WTC11 (cell line): ENCODE measurements at places on chromosomes 5 and 9. TPM values are rescaled to one million over a fixed set of nuclear protein-coding genes. Genes with fewer than 3 reads are reported as not detected.

The PHF24 gene
- 0.34 to 0.59 TPM (median 0.53 TPM) in 3 replicates for total RNA-seq

The GARNL3 gene
- total RNA-seq, result 17.8 to 22.4 TPM (median 20.3 TPM) in 3 replicates

The CCNI2 gene
- total RNA-seq, result 1.1 to 1.7 TPM (median 1.6 TPM) in 3 replicates

The NIPAL4 gene
- 0.11 TPM in 1 of 3 replicates, not detected in the others for total RNA-seq

The PNPLA7 gene
- total RNA-seq, result 1.3 to 1.6 TPM (median 1.6 TPM) in 3 replicates

The MAP1B gene
- total RNA-seq, result 65.4 to 95.0 TPM (median 65.7 TPM) in 3 replicates

The NMUR2 gene
- 0.16 TPM in 1 of 3 replicates, not detected in the others for total RNA-seq

The DDX46 gene
- 91.4 to 123 TPM (median 93.1 TPM) in 3 replicates for total RNA-seq

The GABRP gene
- total RNA-seq, result 4.8 to 9.9 TPM (median 9.8 TPM) in 3 replicates

The GABRA6 gene
- not detected in 3 replicates for total RNA-seq

- DNase-seq, result peak; percentile 34
These were observed 51.5 kb upstream of the NKD2 start for GRCh38 chr5:956941-957747.

- DNase-seq, result no peak
These were observed 5.0 kb downstream of the TNIP1 start for GRCh38 chr5:151075698-151076331.

- no peak for DNase-seq
These were observed 171.1 kb downstream of the TAF11L14 start for GRCh38 chr5:17805227-17805825.

GRCh38 chr9:70411930-70412831, 2.3 kb downstream of the KLF9 start:
- DNase-seq, result peak; percentile 39

DNA sequence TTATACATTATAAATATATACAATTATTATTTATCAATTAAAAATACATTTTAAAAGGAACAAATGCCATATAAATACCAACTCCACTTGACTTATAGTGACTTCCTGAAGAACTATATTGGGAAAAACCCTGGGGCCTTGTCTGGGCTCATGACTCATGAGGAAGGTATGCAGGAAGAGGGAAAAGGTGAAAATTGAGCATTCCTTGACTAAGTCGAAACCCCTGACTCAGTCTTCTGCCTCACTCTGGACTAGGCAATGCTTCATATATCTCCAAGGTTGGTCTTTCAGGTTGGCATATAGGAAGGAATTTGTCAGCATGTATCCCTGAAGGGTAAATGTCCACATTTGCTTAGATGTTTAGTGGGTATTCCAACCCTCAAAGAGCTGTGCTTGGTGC, 78.5 kb downstream of the SH3TC2 start:
- DNase-seq, result no peak

- DNase-seq, result no peak
These were observed 43.9 kb downstream of the MACROH2A1 start for GRCh38 chr5:135355169-135355568.

DNA sequence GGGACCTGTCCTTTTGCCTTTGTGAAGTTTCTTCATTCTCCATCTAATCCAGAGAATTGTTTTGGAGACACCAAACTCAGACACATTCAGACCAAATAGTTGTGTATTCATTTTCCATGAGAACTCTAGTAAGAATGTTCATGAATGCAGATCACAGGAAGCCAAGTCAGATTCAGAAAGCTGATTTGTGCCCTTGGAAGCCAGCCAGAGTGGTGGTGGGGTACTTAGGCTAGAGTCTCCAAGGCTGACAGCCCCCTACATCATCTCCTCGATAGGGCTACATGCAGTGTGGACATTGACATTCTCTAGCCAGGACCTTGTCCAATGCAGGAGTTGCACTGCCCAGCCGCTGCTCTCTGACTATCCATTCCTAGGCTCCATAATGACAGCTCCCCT, 137.6 kb downstream of the UGCG start:
- no peak for DNase-seq

- DNase-seq, result no peak
These were observed 75.3 kb downstream of the PTBP3 start for GRCh38 chr9:112258106-112258505.

GRCh38 chr5:161546095-161546469, 443 bp downstream of the GABRB2 start:
- no peak for DNase-seq

DNA sequence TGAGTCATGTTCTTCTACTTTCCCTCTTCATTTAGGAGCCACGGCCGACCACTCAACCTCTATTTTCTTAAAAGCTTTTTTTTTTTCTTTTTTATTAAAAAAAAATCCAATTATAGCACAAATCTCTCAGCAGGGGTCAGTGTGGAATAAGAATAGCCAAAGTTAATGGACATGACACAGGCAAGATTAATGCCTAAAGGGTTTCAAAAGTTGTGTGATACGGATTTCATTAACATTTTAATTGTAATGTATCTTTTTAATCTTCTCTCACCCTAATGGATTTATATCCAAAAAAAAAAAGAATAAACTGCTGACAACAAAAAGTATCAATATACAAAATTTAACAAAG, 5.4 kb downstream of the NACC2 start:
- DNase-seq, result no peak

DNA sequence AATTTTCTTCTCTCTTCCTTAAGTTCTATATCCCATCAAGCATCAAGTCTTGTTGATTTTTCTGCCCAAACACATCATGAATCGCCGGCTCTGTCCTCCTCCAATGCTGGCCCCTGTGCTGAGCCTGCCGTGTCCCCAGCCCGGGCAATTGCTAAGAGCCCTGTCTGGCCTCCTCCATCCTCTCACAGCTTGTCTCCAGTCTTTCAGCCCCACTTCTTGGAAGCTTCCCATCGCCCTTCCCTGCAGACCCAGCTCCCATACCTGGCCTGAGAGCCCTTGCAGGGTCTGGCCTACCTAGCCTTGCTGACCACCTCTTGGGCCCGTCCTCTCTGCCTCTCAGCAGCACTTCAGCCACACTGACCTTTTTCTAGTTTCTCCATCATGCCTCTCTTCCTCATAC, 61.9 kb downstream of the COL15A1 start:
- DNase-seq, result no peak

DNA sequence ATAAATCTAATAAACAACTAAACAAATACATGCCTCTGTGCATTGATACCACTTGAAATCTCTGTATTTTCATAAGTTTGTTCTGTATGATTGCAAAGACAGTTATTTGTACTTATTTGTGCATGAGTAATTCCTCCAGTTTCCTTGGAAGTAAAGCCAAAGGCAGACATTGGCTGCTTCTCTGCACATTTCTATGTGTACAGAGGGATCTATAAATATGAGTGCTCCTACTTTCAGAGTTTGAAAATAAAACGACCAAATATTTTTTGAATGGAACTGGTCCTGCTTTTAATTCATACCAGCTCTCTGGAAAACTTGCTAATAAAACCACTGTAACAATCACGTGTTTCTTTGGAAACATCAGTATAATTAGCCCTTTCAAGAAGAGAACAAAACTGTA, 306.5 kb downstream of the MAN2A1 start:
- no peak for DNase-seq

DNA sequence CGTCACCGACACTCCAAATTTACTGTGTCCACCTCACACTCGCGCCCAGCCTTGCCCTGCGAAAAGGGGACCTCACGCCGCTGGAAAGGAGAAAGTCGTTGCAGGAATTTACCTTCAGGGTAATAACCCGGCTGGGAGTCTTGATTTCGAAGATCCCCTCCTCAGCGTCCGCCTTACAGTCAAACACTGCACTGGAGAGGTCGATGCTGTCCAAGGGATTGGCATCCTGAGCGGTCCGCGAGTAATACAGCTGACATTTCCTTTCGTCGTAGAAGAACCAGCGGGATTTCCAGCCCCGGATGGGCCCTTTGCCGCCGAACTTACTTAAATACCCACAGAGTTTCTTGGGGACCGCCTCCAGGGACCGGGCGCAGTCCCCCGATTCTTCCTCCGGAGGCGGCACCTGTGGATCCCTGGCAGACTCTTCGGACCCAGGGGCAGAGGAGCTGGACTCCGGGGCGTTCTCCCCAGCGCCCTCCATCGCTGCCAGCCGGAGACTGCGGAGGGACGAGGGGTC, 330 bp downstream of the TBC1D2 start:
- DNase-seq, result no peak

- DNase-seq, result no peak
These were observed 4.9 kb upstream of the F2R start for GRCh38 chr5:76710991-76711390.

DNA sequence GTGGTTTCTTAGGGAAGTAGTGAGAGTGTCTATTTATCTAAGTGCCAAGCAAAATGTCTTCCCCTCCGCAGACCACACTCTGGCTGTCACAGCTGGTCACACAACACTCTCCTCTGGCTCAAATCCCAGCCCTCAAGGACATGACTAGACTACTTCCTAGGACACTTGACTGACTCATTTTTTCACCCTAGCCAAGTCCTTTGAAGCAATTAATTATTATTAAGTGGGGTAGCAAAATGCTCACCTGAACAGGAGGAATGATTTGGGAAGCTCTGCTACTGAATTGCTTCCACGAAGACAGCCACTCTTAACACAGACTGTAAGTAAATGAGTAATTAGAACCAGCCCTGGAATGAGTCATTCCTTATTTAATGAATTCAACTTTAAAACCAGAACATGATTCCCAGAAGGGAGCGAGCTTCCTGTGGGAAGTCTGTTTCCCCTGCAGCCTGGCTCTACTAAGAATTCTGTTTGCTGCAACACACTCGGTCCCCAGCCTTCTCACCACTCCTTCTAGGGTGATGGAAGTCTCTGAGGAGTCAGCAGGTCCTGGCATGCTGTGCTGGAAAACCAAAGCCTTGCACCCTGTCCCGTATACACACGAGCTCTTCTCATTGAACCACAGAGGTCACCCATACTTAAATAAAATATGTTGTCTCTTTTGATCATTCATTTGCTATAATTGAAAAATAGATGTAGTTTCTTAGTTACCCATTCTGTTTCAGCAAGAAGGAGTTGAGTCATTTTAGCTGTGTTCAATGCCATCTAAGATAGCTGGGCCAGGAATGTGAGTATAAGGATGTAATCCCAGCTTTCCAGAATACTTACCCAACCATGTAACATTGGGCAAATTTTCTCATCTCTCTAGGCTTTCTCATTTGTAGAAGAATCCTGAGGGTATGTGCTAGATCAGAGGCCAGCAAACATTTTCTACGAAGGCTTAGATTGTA, 218.6 kb upstream of the RASEF start:
- DNase-seq, result no peak

- no peak for DNase-seq
These were observed 44.4 kb downstream of the TNFAIP8 start for GRCh38 chr5:119400245-119400644.

GRCh38 chr5:105506692-105507277, 1944.2 kb upstream of the NUDT12 start:
- DNase-seq, result peak; percentile 38

DNA sequence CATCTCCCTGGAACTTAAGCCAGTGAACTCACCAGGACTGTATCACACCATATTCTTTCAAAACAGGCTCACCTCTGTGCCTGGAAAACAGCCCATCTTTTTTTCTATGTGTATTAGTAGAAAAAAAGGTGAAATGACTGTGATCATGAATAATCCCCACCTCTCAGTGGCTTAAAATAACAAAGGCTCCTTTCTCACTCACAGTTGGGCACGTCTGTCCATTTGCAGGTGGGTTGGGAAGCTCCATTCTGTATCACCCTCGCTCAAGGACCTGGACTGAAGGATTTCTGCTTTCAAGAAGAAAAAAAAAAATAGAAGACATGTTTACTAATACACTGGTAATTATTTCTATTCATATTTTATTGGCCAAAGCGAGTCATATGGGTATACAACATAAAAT, 17.3 kb upstream of the FGF1 start:
- no peak for DNase-seq

DNA sequence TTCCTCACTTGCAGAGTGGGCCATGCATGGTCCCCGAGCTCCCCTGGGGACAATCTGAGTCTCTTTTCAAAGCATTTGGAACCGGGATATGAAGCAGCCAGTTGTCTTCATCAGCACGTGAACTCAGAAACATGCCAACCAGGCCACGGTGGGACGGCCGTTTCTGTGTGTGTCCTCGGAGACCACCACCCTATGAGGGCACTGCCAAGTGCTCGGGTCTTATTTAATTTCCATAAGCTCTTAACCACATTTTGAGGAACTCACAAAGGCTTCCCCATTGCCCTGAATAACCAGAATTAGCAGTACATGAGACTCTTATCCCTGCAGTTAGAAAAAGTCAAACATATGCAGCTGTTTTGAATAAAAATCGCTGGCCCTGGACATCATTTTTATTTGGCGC, 60.1 kb downstream of the OTULIN start:
- DNase-seq, result no peak

DNA sequence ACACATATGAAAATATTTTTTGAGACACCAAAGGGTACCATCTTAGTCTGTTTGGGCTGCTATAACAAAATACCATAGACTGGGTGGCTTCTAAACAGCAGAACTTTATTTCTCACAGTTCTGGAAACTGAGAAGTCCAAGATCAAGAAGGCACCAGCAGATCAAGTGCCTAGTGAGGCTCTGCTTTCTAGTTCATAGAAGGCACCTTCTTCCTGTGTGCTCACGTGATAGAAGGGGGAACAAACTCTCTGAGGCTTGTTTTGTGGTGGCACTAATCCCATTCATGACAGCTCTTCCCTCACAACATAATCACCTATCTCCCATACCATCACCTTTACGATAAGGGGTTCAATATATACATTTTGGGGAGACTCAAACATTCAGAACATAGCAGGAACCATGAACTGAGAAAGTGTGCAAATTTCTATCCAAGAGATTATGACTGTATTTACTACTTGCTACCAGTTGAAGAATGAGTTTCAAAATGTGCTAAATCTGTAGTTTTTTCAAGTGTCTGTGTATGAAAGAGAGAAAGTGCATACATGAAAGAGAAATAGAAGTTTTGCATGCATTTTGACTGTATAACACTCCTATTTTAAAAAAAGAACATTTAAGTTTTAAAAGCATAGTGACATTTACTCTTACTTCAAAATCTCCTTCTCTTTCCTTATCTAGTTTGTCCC, 207.3 kb downstream of the PARP8 start:
- no peak for DNase-seq

GRCh38 chr5:89268460-89268859, 385.5 kb upstream of the MEF2C start:
- no peak for DNase-seq

- DNase-seq, result no peak
These were observed 29.1 kb downstream of the QRFP start for GRCh38 chr9:130867556-130867955.

GRCh38 chr9:104351726-104352125, 152.3 kb upstream of the OR13F1 start:
- no peak for DNase-seq
